ENCODE measurements at places on chromosomes 2 and 18.

GRCh38 chr2:201915446-201915845, 109.1 kb downstream of the CDK15 start:
- H3K27me3 ChIP-seq = no peaks in the 10 kb centered on the region
- H3K36me3 ChIP-seq = no peaks in the 10 kb centered on the region
- DNase-seq = no peak
- H3K27ac ChIP-seq = no peak overlapping the region

DNA sequence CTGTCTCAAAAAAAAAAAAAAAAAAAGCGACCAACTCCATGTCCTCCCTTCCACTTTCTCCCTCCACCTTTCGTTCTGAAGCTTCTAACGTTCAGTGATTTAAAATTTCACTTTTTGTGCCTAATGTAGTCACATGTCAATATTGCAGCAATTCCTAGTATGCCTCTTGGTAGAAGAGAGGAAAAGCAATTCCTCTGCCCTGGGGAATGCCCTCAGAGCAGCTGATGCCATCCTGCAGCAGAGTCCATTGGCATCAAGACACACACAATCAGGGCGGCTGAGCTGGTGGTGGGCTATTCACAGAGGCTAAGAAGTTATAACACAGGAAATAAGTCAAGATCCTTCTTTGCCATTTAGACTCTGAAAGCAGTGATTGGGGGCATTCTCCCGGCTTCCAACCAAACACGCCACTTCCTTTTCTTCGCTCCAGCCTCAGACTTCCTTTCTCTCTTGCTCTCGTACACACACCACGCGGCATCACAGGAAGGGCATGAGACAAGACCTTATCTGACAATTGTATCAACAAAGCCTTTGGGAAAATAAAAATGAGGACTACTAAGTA, 71.9 kb downstream of the MOGAT1 start:
- H3K27me3 ChIP-seq = peaks cover 6% of the 10 kb centered on the region
- peaks cover 25% of the 10 kb centered on the region for H3K4me1 ChIP-seq
- no peak overlapping the region for H3K4me3 ChIP-seq
- H3K36me3 ChIP-seq = no peaks in the 10 kb centered on the region

DNA sequence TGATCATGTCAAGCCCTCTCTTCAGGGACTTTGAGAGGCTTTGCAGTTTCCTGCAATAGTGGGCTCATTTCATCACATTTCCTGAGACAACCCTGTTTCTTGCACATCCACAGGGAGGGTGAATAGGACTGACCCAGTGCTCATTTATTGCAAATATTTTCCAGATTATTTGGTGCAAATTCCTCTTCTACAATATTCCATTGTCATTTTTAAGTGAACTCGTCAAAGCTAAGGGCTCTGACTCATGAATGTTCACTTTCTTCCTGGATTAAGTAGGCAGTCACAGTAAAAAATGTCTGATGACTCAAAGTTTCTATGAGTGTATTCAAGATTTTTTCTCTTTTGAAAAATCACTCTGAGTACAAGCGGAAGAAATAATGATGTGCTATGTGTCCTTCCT, 225.5 kb upstream of the GALNT5 start:
- no peak overlapping the region for H3K27ac ChIP-seq
- H3K27me3 ChIP-seq = no peaks in the 10 kb centered on the region
- DNase-seq = no peak
- H3K4me3 ChIP-seq = no peak overlapping the region

DNA sequence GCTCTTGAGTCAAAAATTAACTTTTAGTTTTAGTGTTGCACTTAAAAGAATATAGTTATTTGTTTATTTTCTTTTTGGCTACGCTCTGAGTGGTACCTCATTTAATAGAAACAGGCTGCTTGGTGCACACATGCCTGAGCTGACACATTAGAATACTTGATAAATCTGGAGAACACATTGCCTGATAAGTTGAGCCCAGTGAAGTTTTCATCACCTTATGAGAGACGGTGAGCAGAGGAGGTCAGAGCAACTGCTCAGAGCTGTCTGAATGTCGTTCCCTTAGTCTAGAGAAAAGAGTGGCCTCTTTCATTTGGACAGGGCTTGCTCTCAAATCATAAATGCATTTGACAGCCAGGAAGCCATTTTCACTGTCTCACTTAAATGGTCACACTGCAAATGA, 715.9 kb downstream of the MBD2 start:
- no peak overlapping the region for H3K4me3 ChIP-seq
- no peaks in the 10 kb centered on the region for H3K4me1 ChIP-seq
- H3K27ac ChIP-seq = no peak overlapping the region
- no peak for DNase-seq

DNA sequence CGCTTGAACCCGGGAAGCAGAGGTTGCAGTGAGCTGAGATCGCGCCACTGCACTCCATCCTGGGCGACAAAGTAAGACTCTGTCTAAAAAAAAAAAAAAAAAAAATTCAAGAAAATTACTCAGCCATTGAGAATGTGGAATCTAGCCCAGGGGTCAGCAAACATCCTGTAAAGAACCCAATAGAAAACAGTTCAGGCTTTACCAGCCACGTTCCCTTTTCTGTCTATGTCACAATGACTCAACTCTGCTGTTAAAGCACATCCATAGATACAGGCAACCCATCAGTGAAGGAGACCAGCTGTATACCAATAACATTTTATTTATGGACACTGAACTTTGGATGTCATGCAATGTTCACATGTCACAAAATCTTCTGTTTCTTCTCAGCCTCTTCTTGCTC, 435.6 kb upstream of the GYPC start:
- no peaks in the 10 kb centered on the region for H3K4me1 ChIP-seq
- H3K4me3 ChIP-seq = no peak overlapping the region
- H3K36me3 ChIP-seq = no peaks in the 10 kb centered on the region
